ENCODE measurements at places on chromosomes 7 and 10.

GRCh38 chr7:64880322-64881297, 22.5 kb upstream of the ZNF273 start:
- no peak for DNase-seq

DNA sequence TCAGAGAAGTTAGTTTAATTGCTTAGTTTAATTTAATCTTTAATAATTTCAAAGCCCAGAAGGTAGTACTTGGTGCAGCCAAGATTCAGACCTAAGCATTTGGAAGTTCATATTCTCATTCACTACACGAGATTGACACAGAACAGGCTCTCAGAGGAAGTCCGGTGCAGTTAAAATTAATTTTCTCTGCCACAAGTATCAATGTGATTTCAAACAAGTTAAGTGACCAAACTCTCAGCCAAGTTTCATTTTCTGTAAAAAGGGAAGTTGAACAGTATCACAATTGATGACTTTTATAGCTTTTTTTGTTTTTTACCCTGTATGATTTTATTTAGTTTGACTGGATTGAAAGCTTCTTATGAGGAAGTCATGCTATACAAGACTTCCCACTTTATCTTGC, 1494.9 kb upstream of the LRRTM3 start:
- no peak for DNase-seq

DNA sequence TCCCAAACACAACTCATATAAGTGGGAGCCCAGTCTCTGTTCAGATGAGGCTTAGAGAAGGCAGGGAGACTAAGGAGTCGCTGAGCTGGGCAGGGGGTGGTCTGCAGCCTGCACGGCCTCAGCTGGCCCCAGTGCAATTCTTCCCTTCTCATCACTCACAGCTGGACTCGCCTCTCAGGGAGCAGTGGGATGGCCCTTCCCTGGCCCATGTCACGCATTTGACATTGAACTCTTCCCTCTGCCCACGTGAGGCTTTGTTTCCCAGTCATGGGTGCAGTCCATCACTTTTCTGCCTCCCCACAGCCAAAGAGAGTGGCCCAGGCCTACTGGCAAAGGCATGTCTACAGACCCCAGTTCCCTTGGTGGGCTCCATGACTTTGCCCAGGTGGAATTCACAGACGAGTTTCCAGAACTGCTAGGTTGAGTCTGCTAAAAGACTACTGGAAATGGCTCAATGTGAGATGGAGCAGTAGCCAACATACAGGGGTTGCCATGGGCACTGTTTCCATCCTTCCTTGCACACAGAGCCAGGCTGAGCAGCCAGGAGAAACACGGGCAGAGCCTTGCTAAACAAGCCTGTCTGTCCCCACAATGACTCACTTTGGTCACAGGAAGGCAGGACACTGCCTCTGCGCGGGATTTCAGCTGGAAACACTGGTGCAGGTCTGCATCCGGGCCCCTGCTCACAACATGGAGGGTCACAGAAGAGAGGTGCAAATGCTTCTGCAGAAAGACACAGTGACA, 90.1 kb downstream of the OAT start:
- no peak for DNase-seq

DNA sequence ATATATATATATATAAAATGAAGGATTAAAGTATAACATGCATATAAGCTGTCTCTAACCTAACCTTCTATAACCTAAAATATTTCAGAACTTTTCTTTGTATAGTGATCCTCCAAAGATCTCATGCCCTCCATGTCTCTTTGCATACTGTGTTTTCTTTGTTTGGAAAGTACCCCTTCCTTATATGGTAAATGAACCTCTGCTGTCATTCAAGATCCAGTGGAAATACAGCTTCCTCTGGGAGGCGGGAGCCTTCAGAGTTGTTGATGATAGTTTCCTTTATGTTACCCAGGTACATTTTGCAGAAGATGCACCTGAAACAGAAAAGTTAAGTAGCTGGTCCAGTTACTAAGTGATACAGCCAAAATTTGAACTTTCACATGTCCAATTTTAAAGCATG, 233.3 kb upstream of the FOXP2 start:
- no peak for DNase-seq

DNA sequence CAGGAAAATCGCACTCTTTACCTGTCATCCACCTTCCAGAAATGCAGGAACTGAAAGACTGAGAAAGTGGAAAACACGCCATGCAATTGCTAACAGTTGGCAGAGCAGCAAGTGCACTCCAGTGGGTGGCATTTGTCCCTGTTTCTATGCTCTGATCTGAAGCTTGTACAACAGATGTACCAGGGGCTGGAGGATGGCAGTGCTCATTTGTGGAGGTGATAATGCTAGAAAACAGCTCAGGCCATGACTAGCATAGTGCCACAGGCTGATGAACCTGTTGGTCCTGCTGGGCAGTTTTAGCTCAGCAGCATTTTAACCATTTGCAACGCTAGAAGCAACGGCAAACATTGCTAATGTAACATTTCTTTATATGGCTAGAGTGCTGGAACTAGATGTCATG, 199.9 kb upstream of the NRP1 start:
- no peak for DNase-seq

DNA sequence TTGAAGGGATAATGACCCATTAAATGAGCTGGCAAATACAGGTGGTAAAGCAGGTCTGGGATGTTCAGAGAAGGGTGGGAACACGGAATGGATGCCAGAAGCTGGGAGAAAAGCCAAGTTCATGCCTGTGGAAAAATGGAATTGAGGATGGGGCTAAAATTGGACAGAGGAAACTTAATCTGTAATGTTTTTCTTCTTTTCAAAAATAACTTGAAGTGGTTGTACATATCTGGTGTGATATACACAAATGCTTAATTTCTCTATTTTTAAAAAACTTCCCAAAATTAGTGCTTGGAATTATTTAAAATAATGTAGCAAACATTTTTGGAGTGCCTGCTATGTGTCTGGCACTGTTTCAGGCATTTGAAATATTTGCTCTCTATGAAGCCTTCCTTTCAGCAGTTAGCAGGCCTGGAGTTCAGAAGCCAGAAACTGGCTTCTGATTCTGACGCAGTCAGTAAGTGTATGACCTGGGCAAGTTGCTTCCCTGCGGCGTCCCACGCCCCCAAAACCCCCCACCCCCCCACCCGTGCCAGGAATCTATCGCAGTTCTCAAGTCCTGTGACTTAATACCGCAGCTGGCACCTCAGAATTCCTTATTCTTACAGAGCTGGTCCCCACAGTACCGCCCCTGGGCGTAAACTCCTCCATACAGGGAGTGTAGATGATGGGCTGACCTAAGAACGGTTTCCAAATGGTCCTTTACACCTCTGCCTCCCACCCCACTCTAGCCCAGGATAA, 828 bp upstream of the MALSU1 start:
- no peak for DNase-seq

DNA sequence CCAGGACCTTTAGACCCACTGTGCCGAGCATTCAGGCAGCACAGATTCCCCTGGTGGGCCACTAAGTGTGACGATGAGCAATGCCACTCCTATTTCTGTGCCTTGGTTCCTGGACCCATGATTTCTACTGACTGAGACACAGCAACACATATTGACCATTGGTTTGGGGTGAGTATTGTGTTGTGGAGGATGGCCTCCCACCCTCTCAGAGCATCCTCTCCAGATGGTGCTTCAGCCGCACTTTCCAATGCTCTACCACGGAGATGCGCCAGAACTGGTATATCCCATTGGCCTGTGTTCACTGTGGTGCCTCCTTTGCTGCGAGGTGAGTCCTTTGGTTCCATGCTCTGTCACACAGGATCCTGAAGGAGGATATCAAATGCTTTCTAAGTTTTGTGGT, 10.1 kb upstream of the GDF10 start:
- no peak for DNase-seq

GRCh38 chr7:134922720-134923704, 63.3 kb upstream of the AGBL3 start:
- DNase-seq, result no peak

- no peak for DNase-seq
These were observed 1.4 kb downstream of the MAGI2 start for GRCh38 chr7:79452032-79452494.

DNA sequence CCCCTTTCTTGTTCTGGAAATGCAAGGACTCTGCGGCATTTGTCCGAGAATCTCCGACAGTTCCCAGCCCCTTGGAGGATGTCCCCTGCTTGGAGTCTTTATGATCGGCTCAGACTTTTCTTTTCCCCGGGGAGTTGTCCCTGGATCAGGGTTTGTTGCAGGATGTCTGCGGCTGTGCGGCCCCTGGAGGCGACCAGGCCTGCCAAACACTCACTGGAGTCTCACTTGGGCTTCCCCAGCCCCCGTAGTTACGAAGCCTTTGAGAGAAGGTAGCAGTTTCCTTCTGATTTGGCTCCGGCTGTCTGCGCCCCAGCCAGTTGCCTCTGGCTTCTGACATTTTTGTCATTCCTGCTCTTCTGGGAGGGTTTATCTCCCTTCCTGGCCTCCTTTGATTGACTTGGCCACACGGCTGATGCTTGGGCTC, 16.1 kb downstream of the COL26A1 start:
- no peak for DNase-seq

- no peak for DNase-seq
These were observed 15.6 kb downstream of the LAT2 start for GRCh38 chr7:74225400-74225799.

GRCh38 chr10:29861811-29862505, 197.4 kb downstream of the JCAD start:
- DNase-seq, result no peak

DNA sequence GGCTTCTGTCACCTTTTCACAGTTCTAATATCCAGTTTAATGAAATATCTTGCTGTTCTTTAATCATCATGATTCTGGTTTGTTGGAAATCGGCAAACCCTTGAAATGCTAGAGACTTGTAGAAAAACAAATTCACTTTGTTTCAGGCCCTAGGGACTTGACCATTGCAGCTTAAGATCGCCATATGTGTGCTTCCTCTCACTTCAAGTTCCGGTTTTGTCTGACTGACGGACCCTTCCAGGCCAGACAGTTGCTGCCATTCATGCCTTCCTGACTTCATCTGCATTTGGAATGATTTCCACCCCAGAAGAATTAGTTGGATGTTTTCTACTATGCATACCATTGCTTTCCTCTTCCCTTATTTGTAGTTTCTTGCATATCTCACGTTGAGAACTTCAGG, 125.6 kb downstream of the CELF2 start:
- no peak for DNase-seq

- DNase-seq, result no peak
These were observed 1.7 kb downstream of the SLC13A4 start for GRCh38 chr7:135726276-135726788.

DNA sequence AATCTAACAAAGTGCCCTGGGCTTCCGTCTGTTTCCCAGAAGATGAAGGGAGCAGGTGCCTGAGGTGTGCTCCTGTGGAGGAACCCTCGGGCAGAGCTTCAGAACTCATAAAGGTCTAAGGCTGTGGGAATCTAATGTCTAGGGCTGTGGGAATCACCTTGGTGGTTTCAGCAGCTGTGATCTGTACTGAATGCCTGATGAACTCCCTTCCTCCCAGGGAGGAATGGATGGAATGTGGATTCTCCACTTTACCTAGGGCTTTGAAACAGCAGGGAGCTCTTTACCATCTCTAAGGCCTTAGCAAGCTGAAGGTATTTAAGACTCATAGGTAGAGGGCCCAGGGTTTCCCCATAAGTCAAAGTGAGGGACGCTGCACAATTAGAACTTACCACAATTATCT, 36.0 kb upstream of the SEMA3E start:
- DNase-seq, result no peak

- DNase-seq, result peak; percentile 9
These were observed 38.2 kb downstream of the TNS3 start for GRCh38 chr7:47543714-47544113.

DNA sequence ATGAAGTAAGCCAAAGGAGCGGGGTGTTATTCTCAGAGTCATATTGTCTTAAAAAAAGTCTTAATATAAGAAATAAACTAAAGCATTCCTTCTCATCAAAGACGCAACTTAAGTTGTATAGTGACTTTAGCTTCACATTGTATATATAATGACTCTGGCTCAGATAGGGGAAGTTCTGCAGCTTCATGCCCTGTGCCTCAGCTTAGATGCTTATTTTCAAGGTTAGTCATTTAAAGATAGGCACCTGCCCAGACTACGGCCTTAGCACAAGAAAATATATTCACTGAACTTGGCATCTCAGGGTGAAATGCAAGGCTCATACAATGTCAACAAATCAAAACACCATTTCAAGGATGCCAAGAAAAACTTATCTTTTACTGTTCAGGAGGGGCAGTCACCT, 52.8 kb upstream of the DNAJB12 start:
- no peak for DNase-seq

DNA sequence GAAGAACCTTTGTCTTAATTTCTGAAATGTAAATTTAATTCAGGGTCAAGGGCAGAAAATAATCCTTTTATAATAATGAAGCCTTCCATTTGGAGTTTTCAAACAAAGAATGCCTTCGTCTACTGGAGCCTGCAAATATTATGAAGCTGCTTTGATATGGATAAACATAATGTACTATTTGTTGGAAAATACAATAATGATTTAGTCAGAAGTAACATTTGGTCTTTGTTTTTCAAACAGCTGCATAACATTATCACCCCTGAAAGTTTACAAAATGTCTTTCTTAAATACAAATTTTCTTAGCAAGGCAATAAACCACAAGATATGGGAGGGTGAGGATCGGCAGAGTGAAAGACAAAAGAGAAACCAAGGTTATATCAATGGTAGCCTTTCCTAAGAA, 41.5 kb downstream of the TMEM26 start:
- DNase-seq, result no peak

All from CD4-positive, alpha-beta T cell treated with Interferon gamma for 1 hour (primary cell).